Vagina (tissue), 2 donors: ENCODE measurements at places on chromosomes 1 and 21. TPM values are rescaled to one million over a fixed set of nuclear protein-coding genes. Genes with fewer than 3 reads are reported as not detected.

GRCh38 chr1:37234941-37235418, 200.7 kb upstream of the GRIK3 start:
- DNase-seq, result no peak

GRCh38 chr1:207822124-207822601, 70.3 kb downstream of the CD46 start:
- DNase-seq, result no peak

DNA sequence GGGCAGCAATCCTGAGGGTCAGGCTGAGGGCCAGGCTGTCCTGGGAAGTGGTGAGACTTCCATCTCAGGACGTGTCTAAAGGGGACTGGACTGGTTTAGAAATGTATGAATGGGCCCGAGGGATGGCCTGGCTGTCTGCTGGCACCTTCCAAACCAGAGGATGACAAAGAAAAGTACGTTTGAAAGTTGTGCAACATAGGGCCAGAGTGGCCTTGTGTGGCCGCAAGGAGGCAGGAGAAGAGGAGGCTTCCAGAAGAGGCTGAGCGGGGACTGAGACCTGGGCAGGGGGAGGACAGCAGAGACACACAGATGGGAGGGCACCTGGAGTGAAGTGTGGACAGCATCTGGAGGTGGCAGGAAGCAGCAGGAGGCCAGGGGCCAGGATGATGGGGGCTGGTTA, 2.6 kb upstream of the SYTL1 start:
- DNase-seq, result no peak

- DNase-seq, result no peak
These were observed 168.0 kb upstream of the C1orf174 start for GRCh38 chr1:4068076-4068475.

DNA sequence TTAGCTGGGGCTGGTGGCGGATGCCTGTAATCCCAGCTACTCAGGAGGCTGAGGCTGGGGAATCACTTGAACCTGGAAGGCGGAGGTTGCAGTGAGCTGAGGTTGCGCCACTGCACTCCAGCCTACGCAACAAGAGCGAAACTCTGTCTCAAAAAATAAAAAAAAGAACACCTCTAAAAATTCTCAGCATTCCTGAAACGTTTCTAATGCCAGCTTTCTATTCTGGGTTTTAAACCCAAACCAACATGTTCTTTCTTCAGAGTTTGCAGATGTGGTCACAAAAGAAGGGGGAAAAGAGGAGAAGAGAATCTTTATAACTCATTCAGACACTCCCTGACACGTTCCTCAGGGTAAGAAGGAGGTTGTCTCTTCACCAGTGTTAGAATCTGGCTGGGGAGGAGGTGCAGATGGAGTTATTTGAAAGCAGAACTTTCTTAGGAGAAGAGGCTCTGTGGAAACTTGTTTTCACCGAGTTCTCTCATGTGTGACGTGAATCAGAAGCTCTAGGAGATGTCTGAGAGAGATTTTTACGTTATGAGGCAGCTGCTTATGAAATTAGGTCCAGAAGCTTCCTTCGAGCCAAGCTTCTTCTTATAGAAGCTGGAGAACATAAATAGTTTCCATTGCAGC, 17.8 kb upstream of the CNR2 start:
- no peak for DNase-seq

- no peak for DNase-seq
These were observed 61.4 kb downstream of the ACBD3 start for GRCh38 chr1:226125097-226125630.

SLAMF1 gene
- total RNA-seq, result 6.9 TPM

ARHGEF10L gene
- total RNA-seq, result 75.6 TPM

CLCA4 gene
- 44.0 TPM for total RNA-seq

WDR47 gene
- total RNA-seq, result 14.7 TPM

KIF2C gene
- 3.4 TPM for total RNA-seq

TP73 gene
- total RNA-seq, result 8.1 TPM

RRP15 gene
- total RNA-seq, result 3.7 TPM

MMEL1 gene
- total RNA-seq, result 4.4 TPM

TFB2M gene
- total RNA-seq, result 6.9 TPM

APH1A gene
- total RNA-seq, result 52.8 TPM
